ENCODE measurements at places on chromosomes 16 and 17. TPM values are rescaled to one million over a fixed set of nuclear protein-coding genes. Genes with fewer than 3 reads are reported as not detected.

VAT1L gene
- 0.79 TPM for polyA plus RNA-seq

IKZF3 gene
- polyA plus RNA-seq, result 0.17 TPM

DRC7 gene
- not detected for polyA plus RNA-seq

CLEC3A gene
- polyA plus RNA-seq, result not detected

EVPLL gene
- not detected for polyA plus RNA-seq

MC1R gene
- 2.6 TPM for polyA plus RNA-seq

SEPHS2 gene
- 13.0 TPM for polyA plus RNA-seq

FOXL1 gene
- 0.26 TPM for polyA plus RNA-seq

ZNF385C gene
- 8.0 TPM for polyA plus RNA-seq

FAM20A gene
- polyA plus RNA-seq, result 10.2 TPM

DYNLRB2 gene
- 0.36 TPM for polyA plus RNA-seq

LGALS9B gene
- not detected for polyA plus RNA-seq

SEPTIN1 gene
- 3.2 TPM for polyA plus RNA-seq

KRTAP3-1 gene
- polyA plus RNA-seq, result not detected

FOXF1 gene
- polyA plus RNA-seq, result not detected

CDH15 gene
- 340 TPM for polyA plus RNA-seq

THRA gene
- polyA plus RNA-seq, result 85.6 TPM

C17orf75 gene
- 20.5 TPM for polyA plus RNA-seq

GNGT2 gene
- 1.2 TPM for polyA plus RNA-seq

TK1 gene
- polyA plus RNA-seq, result 19.7 TPM

OR1F1 gene
- polyA plus RNA-seq, result not detected

PRR11 gene
- polyA plus RNA-seq, result 9.9 TPM

KREMEN2 gene
- polyA plus RNA-seq, result 6.1 TPM

HS3ST2 gene
- not detected for polyA plus RNA-seq

PRR29 gene
- 2.5 TPM for polyA plus RNA-seq

CBLN1 gene
- polyA plus RNA-seq, result 1.1 TPM

RTN4RL1 gene
- 2.9 TPM for polyA plus RNA-seq

KCNJ18 gene
- polyA plus RNA-seq, result not detected

SETD6 gene
- polyA plus RNA-seq, result 16.9 TPM

RNF112 gene
- 1.9 TPM for polyA plus RNA-seq

CCL4 gene
- 3.2 TPM for polyA plus RNA-seq

CACNG1 gene
- polyA plus RNA-seq, result 340 TPM

EIF3C gene
- 599 TPM for polyA plus RNA-seq

MTMR4 gene
- polyA plus RNA-seq, result 22.1 TPM

HOXB7 gene
- 3.0 TPM for polyA plus RNA-seq

TM4SF5 gene
- not detected for polyA plus RNA-seq

AKAP1 gene
- 90.7 TPM for polyA plus RNA-seq

HBZ gene
- 1.9 TPM for polyA plus RNA-seq

CEP112 gene
- 14.8 TPM for polyA plus RNA-seq

SCN4A gene
- 66.3 TPM for polyA plus RNA-seq

CA4 gene
- 6.0 TPM for polyA plus RNA-seq

KRT40 gene
- polyA plus RNA-seq, result 3.9 TPM

LGALS9 gene
- 19.3 TPM for polyA plus RNA-seq

ENPP7 gene
- polyA plus RNA-seq, result not detected

CORO1A gene
- 16.8 TPM for polyA plus RNA-seq

ATPAF2 gene
- polyA plus RNA-seq, result 19.0 TPM

TEX19 gene
- polyA plus RNA-seq, result not detected

ASGR1 gene
- 1.8 TPM for polyA plus RNA-seq

SYT17 gene
- polyA plus RNA-seq, result 6.0 TPM

TEKT1 gene
- not detected for polyA plus RNA-seq

CSH2 gene
- polyA plus RNA-seq, result 0.61 TPM

ABAT gene
- 17.1 TPM for polyA plus RNA-seq

C16orf78 gene
- not detected for polyA plus RNA-seq

XAF1 gene
- 15.2 TPM for polyA plus RNA-seq

SLC13A5 gene
- not detected for polyA plus RNA-seq

MEOX1 gene
- 10.1 TPM for polyA plus RNA-seq

RUNDC3A gene
- 1.1 TPM for polyA plus RNA-seq

NAA38 gene
- 42.8 TPM for polyA plus RNA-seq

TP53TG3B gene
- not detected for polyA plus RNA-seq
